ENCODE measurements at places on chromosomes 3 and 15.

GRCh38 chr3:112437146-112438022, 61.9 kb downstream of the BTLA start:
- H3K27me3 ChIP-seq, result peaks cover 2% of the 10 kb centered on the region
- H3K36me3 ChIP-seq, result no peaks in the 10 kb centered on the region
- no peak overlapping the region for H3K4me3 ChIP-seq
- no peaks in the 10 kb centered on the region for H3K4me1 ChIP-seq
- no peak overlapping the region for H3K27ac ChIP-seq

GRCh38 chr3:16667633-16668032, 62.4 kb upstream of the DAZL start:
- no peak overlapping the region for H3K4me3 ChIP-seq
- H3K27ac ChIP-seq, result no peak overlapping the region
- no peaks in the 10 kb centered on the region for H3K4me1 ChIP-seq
- DNase-seq, result no peak
- no peaks in the 10 kb centered on the region for H3K36me3 ChIP-seq
- no peaks in the 10 kb centered on the region for H3K27me3 ChIP-seq

- no peak overlapping the region for H3K27ac ChIP-seq
- H3K4me3 ChIP-seq, result no peak overlapping the region
- H3K4me1 ChIP-seq, result peaks cover 4% of the 10 kb centered on the region
- DNase-seq, result no peak
Measured at GRCh38 chr15:79900087-79900486, 3.3 kb upstream of the MTHFS start.

DNA sequence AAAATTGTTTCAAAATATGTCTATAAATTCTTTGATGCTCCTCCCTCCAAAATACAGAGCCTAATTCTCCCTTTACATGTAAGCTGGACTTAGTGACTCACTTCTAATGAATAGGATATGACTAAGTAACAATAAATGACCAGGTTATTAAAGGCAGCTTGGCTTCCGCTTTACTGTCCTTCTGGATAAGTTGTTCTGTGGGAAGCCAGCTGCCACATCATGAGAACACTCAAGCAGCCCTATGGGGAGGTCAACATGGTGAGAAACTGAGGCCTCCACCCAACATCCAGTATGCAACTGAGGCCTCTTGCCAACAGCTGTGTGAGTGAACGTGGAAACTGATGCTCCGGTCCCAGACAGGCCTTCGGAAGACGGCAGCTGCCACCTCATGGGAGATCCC, 247.3 kb upstream of the CHRM5 start:
- no peak for DNase-seq
- H3K4me1 ChIP-seq, result no peaks in the 10 kb centered on the region
- H3K4me3 ChIP-seq, result no peak overlapping the region
- H3K27me3 ChIP-seq, result no peaks in the 10 kb centered on the region
- no peaks in the 10 kb centered on the region for H3K36me3 ChIP-seq

DNA sequence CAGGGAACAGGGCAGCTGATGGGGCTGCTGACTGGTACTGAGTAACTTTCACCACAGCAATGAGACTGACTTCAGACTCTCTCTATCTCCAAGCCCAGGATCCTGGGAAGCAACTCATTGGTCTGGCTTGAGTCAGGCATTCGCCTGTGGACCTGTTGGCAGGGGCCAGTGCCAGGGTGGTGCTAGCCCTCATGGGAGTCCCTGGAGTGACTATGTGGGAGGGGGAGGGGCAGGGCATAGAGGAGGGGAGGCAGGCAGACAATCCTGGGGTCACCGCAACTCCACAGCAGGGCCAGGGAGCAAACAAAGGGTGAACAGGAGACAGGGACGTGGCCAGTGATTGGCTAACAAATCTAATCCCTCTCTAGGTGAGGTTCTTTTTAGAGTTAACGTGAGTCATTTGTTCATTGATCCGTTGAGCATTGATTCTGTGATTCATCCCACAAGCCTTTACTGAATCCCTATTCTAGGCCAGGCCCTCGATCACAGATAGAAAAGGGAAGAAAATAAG, 71.8 kb downstream of the CEMIP start:
- no peak overlapping the region for H3K4me3 ChIP-seq
- H3K36me3 ChIP-seq, result no peaks in the 10 kb centered on the region
- peaks cover 29% of the 10 kb centered on the region for H3K27me3 ChIP-seq
- DNase-seq, result no peak
- H3K27ac ChIP-seq, result no peak overlapping the region

- H3K27me3 ChIP-seq, result no peaks in the 10 kb centered on the region
- no peak for DNase-seq
- H3K36me3 ChIP-seq, result no peaks in the 10 kb centered on the region
- no peak overlapping the region for H3K27ac ChIP-seq
Measured at GRCh38 chr15:22956257-22956977, 23.8 kb downstream of the CYFIP1 start.

GRCh38 chr3:43867436-43868072, 176.8 kb downstream of the ABHD5 start:
- H3K4me1 ChIP-seq, result no peaks in the 10 kb centered on the region
- no peak for DNase-seq
- H3K4me3 ChIP-seq, result no peak overlapping the region
- no peak overlapping the region for H3K27ac ChIP-seq

GRCh38 chr3:31704591-31705179, 172.0 kb downstream of the STT3B start:
- no peaks in the 10 kb centered on the region for H3K4me1 ChIP-seq
- no peaks in the 10 kb centered on the region for H3K36me3 ChIP-seq
- H3K4me3 ChIP-seq, result no peak overlapping the region
- no peaks in the 10 kb centered on the region for H3K27me3 ChIP-seq
- no peak overlapping the region for H3K27ac ChIP-seq

GRCh38 chr3:18386274-18386890, 38.8 kb downstream of the SATB1 start:
- no peak overlapping the region for H3K27ac ChIP-seq
- H3K4me1 ChIP-seq, result no peaks in the 10 kb centered on the region
- no peak overlapping the region for H3K4me3 ChIP-seq
- no peaks in the 10 kb centered on the region for H3K36me3 ChIP-seq

- H3K36me3 ChIP-seq, result no peaks in the 10 kb centered on the region
- H3K4me1 ChIP-seq, result no peaks in the 10 kb centered on the region
- DNase-seq, result no peak
- no peak overlapping the region for H3K27ac ChIP-seq
- no peak overlapping the region for H3K4me3 ChIP-seq
Measured at GRCh38 chr3:35201211-35201610, 438.1 kb upstream of the ARPP21 start.

DNA sequence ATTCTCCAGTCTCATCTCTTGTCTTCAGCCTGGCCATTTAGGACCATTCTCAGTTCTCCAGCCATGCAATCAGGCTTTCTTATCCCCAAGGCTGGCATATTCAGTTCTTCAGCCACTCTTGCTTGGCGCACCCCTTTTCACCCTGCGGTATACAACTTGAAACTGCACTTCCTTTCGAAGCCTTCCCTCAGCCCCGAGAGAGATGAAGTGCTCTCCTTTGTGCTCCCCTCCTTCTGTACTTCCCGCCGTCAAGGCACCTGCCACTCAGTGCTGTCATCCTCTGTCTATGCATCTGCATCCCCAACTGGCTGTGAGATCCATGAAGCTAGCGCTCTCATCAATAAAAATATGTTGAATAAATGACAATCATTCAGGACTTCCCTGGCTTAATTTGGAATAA, 45.7 kb downstream of the MORC1 start:
- H3K27ac ChIP-seq, result no peak overlapping the region
- no peaks in the 10 kb centered on the region for H3K27me3 ChIP-seq
- no peaks in the 10 kb centered on the region for H3K4me1 ChIP-seq
- H3K4me3 ChIP-seq, result no peak overlapping the region
- DNase-seq, result no peak
- H3K36me3 ChIP-seq, result no peaks in the 10 kb centered on the region

DNA sequence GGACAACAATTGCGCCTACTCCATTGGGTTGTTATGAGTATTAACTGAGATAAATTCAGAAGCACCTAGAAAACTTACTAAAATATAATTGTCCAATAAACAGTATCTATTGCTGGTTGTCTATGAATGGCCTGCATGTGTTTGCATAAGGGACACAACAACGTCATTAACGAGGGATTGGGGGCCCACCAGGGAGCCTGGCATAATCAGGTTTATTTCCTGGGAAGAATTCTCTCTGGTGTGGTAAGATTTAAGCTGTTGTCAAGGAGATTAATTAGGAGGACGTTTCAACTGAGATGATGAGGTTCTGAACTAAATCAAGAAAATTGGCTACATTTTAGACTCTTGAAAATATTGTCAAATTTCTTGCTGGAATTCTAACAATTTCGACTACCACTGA, 176.1 kb upstream of the CDIN1 start:
- DNase-seq, result peak; percentile 17
- H3K36me3 ChIP-seq, result no peaks in the 10 kb centered on the region
- H3K27ac ChIP-seq, result no peak overlapping the region
- H3K27me3 ChIP-seq, result no peaks in the 10 kb centered on the region
- H3K4me3 ChIP-seq, result no peak overlapping the region

DNA sequence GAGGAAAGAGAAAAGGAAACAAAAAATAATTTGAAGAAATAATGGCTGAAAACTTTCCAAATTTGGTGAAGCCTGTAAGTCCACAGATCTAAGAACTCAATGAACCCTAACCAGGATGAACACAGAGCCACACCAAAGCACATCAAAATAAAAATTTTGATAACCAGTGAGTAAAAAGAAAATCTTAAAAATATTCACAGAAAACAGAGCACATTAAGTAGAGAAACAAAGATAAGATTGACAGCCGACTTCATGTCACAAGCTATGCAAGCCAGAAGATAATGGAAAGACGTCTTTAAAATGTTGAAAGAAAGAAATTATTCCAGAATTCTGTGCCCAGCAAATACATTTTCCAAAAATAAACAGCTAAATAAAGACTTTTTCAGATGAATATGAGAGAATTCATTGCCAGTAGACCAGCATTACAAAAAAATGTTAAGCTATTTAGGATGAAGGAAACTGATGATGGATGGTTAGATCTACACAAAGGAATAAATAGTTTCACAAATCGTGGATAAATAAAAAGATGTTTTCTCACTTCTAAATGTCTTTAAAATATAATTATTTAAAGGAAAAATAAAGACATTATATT, 140.2 kb upstream of the SKOR1 start:
- peak; percentile 44 for DNase-seq
- no peak overlapping the region for H3K27ac ChIP-seq
- H3K4me1 ChIP-seq, result no peaks in the 10 kb centered on the region
- H3K36me3 ChIP-seq, result no peaks in the 10 kb centered on the region
- H3K27me3 ChIP-seq, result no peaks in the 10 kb centered on the region

GRCh38 chr3:12661926-12662592, 1.9 kb downstream of the RAF1 start:
- no peak for DNase-seq
- H3K4me3 ChIP-seq, result peak overlapping the region; percentile 100
- no peaks in the 10 kb centered on the region for H3K4me1 ChIP-seq
- H3K36me3 ChIP-seq, result peaks cover 6% of the 10 kb centered on the region

DNA sequence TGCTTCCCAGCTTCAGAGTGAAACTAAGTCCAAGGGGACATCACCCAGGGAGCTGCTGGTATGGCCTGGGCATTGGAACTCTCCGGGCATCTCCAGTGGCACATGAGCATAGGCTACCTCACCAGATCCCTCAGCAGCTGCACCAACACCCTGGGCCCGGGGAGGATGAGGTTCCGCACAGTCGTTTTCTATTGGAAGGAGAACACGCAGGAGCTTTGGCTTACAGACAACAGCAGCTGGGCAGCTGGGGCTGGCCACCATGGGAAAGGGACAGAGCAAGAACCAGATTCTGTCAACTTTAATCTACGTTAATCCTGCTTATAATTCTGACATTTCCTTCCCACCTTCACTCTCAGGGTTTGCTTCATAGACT, 65.5 kb downstream of the MYO1E start:
- H3K4me1 ChIP-seq, result no peaks in the 10 kb centered on the region
- no peak for DNase-seq
- H3K27ac ChIP-seq, result no peak overlapping the region
- no peaks in the 10 kb centered on the region for H3K36me3 ChIP-seq
- H3K27me3 ChIP-seq, result no peaks in the 10 kb centered on the region
- H3K4me3 ChIP-seq, result no peak overlapping the region

DNA sequence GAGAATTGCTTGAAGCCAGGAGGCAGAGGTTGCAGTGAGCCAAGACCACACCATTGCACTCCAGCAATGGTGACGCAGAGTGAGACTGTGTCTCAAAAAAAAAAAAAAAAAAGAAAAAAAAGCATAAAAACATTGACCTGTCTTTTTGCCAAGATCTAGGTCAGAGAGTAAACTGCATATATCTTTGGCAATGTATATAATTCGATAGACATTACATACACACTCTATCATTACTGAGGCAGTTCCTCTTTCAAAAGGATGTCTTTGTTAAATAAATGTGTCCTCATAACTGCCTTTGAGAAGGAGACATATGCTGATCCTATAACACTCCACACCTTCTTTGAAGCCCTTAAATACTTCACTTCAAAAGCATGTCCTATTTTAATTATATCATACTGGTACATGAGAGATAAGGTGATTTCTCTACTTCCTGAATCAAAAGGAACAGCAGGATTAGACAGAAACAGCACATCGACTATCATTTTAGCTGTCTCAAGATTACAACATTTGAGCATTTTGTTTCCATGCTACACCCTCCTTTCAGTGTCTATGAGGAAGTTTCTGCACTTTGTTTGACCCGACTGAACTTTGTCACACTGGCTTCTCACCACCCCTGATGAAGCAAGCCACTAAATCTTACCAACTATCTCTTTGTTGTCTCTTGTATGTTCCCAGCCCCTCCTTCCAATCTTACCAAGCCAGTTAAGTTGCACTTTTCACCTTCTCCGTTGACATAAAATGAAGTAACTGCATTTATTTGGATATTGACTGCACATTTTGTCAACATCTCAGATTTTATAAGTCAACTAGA, 335.8 kb downstream of the MECOM start:
- H3K4me1 ChIP-seq, result no peaks in the 10 kb centered on the region
- H3K27me3 ChIP-seq, result no peaks in the 10 kb centered on the region
- H3K27ac ChIP-seq, result no peak overlapping the region
- no peak overlapping the region for H3K4me3 ChIP-seq
- DNase-seq, result no peak
- H3K36me3 ChIP-seq, result no peaks in the 10 kb centered on the region

GRCh38 chr3:186942168-186942567, 11.8 kb downstream of the ST6GAL1 start:
- H3K27ac ChIP-seq, result no peak overlapping the region
- H3K27me3 ChIP-seq, result no peaks in the 10 kb centered on the region
- H3K4me1 ChIP-seq, result no peaks in the 10 kb centered on the region
- no peak for DNase-seq

GRCh38 chr3:139827833-139828232, 107.2 kb upstream of the CLSTN2 start:
- DNase-seq, result no peak
- H3K27ac ChIP-seq, result no peak overlapping the region
- no peaks in the 10 kb centered on the region for H3K27me3 ChIP-seq
- H3K36me3 ChIP-seq, result no peaks in the 10 kb centered on the region
- no peak overlapping the region for H3K4me3 ChIP-seq

DNA sequence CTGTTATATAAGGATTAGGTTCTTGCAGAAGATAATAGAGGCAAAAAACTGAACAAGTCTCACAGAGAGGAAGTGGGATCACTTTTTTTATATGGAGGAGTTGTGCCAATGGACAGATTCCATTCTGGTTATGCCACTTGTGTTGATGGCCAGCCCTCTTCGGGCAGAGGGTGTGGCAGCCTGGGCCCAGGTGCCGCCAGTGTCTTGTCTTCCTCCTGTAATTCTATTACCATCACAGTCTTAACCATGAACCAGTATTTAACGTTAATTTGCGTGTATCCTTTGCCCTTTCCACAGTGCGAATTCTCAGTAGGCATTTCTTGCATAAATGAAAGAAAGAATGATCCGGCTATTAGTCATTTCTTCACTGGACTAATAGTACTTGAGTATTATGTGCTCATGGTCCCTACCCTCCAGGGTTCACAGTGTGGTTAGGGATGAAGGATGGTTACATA, 7.0 kb upstream of the USP4 start:
- no peak for DNase-seq
- no peaks in the 10 kb centered on the region for H3K36me3 ChIP-seq
- H3K4me3 ChIP-seq, result no peak overlapping the region
- H3K4me1 ChIP-seq, result peaks cover 4% of the 10 kb centered on the region

Measured in neuronal stem cell (in vitro differentiated cells).